ENCODE measurements at places on chromosomes 2 and 18. TPM values are rescaled to one million over a fixed set of nuclear protein-coding genes. Genes with fewer than 3 reads are reported as not detected.

The IL18RAP gene
- 0.47 TPM for polyA plus RNA-seq

The TGFA gene
- 5.1 TPM for polyA plus RNA-seq

The GAL3ST2 gene
- polyA plus RNA-seq: 0.54 TPM

The PELI1 gene
- polyA plus RNA-seq: 22.4 TPM

The LAMA3 gene
- polyA plus RNA-seq: 11.9 TPM

The NFATC1 gene
- 27.5 TPM for polyA plus RNA-seq

The MOGAT1 gene
- not detected for polyA plus RNA-seq

The C2orf15 gene
- polyA plus RNA-seq: 2.1 TPM

The C2orf78 gene
- 11.6 TPM for polyA plus RNA-seq

The SH3BP4 gene
- 33.3 TPM for polyA plus RNA-seq

The EFHD1 gene
- polyA plus RNA-seq: 51.5 TPM

The SPRED2 gene
- 11.3 TPM for polyA plus RNA-seq

The FZD7 gene
- polyA plus RNA-seq: 7.1 TPM

The GPR39 gene
- polyA plus RNA-seq: 19.5 TPM

The GPR155 gene
- polyA plus RNA-seq: 4.0 TPM

The ACP1 gene
- polyA plus RNA-seq: 136 TPM

The PRSS56 gene
- polyA plus RNA-seq: 0.86 TPM

The CD302 gene
- 23.2 TPM for polyA plus RNA-seq

The NEURL3 gene
- 0.78 TPM for polyA plus RNA-seq

The DES gene
- 199 TPM for polyA plus RNA-seq

The SLC5A7 gene
- polyA plus RNA-seq: 0.21 TPM
